ENCODE measurements at places on chromosomes 16 and 17.

- no peak for DNase-seq
These were observed 737 bp downstream of the DHRS13 start for GRCh38 chr17:28901866-28902818.

GRCh38 chr16:85628645-85629044, 15.5 kb downstream of the GSE1 start:
- DNase-seq, result no peak

GRCh38 chr17:59454633-59455105, 110.7 kb upstream of the DHX40 start:
- no peak for DNase-seq

DNA sequence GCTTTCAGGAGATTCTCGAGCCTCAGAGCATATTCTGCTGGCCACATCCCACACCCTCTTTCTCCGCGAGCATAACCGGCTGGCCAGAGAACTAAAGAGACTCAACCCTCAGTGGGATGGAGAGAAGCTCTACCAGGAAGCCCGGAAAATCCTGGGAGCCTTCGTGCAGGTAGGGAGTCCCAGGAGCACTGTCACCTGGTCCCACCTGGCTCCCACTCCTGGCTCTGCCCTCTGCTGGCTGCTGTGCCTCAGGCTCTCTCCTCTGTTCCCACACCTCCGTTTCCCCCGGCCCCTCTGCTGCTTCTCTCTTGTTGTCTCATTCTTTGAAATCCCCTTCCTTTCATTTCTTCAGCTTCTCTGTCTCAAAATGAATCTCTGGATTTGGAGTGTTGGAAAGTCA, 16.4 kb downstream of the LPO start:
- DNase-seq, result no peak

DNA sequence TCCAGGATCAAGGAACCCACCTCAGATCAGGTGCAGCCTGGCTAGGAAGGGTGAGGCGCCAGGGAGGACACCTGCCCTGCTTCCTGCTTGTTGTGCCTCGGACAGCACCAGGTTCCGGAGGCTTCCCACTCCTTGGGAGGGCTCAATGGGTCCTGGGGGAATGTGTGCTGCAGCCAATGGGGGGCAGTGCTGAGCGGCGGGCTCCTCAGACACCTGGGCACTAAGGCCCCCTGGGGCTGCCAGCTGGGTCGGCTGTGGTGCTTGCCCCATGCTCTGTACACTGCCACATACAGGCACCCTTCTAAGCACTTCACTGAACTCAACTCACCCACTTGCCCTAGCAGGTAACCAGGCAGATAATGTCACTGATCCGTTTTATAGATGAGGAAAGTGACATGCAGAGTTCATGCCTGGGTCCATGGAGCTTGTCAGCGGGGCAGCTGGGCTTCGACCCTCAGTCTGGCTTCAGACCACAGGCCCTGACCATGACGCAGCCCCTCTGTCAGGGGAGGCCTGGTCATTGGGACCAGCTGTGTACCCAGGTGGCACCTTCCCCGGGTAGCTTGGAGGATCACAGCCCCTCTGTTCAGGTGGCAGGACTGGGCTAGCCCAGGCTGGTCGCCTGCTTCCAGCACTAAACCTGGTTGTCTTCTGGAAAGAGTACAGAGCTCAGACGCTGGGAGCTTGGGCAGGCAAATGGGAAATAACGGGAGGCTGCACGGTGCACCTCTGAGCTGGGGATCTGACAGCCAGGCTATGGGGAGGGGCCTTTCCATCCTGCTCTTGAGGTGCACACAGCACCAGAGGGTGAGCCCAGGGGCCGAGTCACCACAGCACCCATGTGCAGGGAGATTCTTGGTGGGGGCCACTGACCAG, 8.2 kb downstream of the FN3K start:
- DNase-seq, result no peak

GRCh38 chr17:68222606-68223005, 25.2 kb upstream of the AMZ2 start:
- no peak for DNase-seq

- no peak for DNase-seq
These were observed 20.1 kb downstream of the CIITA start for GRCh38 chr16:10897134-10897533.

- no peak for DNase-seq
These were observed 88.8 kb upstream of the ANKFN1 start for GRCh38 chr17:56064506-56064905.

DNA sequence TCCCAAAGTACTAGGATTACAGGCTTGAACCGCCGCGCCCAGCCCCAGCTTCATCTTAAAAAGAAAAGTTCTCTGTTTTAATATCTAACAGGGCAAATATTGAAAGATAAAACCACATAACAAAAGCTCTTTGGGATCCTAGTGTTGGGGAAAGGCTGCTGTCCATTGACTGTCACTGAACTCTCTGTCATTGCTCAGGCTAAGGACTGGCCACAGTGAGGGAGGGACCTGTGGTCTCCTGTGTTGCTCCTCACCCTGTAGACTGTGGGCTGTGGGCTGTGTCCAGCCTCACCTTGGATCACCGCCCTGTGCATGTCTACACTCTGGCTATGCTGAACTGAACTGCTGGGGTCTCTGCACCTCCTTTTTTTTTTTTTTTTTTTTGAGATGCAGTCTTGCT, 11.3 kb upstream of the PYDC1 start:
- no peak for DNase-seq

- DNase-seq, result no peak
These were observed 202.8 kb upstream of the CPHXL start for GRCh38 chr16:75929046-75929445.

GRCh38 chr17:61247439-61247838, 152.2 kb upstream of the TBX2 start:
- peak; percentile 44 for DNase-seq

DNA sequence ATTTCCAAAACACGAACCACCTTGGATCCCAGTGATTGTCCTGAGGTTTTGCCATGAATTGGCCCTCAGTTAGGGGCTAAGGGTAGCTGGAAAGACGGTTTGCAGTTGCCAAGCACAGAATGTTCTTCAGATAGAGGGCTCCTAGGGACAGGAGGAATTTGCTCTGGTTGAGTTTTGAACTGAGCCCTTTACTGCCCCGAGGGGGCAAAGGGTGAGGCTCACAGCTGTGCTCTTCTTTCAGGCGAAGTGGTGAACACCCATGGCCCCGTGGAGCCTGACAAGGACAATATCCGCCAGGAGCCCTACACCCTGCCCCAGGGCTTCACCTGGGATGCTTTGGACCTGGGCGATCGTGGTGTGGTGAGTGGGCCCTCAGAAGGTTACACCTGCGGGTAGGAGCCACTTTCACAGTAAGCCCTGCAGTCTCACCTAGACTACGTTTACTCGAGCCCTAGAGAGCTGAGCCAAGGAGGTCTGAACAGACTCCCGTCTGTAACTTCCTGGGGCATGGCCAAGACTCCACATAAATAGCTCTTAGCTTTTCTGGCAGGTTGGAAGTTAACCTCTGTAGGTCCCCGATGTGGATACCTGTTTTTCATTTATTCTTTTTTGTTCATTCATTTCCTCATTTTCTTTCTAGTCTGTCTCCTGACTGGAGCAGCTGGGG, 32.5 kb downstream of the NMT1 start:
- peak; percentile 75 for DNase-seq

DNA sequence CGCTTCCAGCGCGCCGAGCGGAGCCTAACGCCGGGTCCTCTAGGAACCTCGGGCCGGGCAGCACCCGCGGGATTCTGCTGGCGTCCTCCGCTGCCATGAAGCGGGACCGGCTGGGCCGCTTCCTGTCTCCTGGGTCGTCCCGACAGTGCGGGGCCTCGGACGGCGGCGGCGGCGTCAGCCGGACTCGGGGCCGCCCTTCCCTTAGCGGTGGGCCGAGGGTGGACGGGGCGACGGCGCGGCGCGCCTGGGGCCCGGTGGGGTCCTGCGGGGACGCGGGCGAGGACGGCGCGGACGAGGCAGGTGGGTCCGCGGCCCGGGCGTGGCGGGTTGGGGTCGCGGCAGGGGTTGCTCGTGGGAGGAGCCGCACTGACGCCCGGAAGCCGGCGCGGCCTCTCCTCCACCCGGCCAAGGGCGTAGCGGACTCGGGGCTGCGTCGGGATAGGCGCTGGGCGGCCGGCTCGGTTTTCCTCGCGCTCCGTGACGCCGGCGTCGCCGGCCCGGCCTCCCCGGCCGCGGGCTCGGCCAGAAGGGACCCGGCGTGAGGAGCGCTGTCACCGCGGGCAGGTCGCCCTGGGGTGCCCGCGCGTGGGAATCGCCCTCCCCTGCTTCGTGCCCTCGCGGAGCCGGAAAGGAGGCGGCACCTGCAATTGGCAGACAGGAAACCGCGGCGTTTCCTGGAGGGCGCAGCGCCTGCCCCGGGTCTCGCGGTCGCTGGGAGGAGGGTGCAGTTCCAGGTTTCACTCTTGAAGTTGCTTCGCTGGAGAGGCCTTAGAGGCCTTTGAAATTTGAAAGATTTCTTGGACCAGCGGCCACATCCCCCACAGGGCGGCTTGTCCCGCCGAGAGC, 432 bp downstream of the ZNF276 start:
- no peak for DNase-seq

DNA sequence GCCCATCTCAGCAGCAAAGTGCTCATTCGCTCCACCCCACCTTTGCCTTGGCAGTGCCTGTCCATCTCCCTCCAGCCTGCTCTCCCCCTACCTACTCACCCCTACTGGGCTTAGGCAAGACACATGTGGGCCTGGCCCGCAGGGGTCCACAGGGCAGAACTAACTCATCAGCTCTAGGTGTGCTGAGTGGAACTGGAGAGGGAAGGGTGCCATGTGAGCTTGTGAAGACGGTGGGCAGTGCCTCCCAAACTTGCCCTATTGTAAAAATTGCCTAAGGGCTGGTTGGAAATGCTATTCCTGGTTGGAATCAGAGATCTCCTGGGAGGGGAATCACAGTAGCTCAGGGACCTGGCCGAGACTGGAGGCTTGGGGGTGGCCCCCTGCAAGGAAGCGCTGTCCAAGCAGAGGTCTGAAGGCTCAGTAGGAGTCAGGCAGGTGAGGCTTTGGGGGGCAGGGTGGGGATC, 29.1 kb upstream of the TNS4 start:
- no peak for DNase-seq

GRCh38 chr17:71434716-71435115, 686.1 kb upstream of the SOX9 start:
- DNase-seq, result no peak

DNA sequence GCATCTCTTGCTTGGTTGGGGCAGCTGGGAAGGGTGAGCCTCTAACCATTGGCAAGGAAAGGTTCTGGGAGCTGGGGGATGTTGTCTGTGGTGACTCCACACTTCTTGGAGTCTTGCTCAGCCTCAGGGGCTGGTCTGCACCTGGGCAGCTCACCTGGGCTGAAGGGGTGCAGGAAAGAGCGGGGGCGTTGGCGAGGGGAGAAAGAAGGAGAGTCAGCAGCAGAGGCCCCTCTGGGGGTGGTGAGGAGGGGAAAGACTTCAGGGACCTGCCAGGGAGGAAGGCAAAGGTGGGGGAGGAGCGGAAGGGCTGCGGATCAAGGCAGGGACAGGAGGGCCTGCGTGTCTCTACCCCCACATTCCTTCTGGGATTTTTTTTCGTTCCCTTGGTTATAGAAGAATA, 47.7 kb downstream of the CCDC42 start:
- no peak for DNase-seq

- no peak for DNase-seq
These were observed 60.1 kb downstream of the CYLD start for GRCh38 chr16:50802000-50802399.

DNA sequence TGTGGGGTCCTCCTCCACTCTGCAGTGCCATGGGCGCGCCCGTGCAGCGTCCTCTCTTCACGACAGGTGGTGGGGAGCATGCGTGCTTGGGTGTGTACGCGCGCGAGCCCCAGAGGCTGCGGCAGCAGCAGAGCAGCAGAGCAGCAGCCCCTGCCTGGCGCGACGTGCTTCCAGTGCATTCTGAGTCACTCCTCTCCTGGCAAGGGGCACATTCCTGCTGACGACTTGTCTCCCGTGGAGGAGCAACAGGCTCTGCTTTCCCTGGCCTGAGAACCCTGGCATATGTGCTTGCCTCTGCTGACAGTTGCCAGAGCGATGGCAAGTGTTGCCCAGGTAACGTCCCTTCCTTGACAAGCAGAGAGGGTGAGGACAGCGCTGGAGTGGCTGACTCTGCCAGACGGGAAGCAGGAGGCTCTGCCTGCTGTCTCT, 133.8 kb upstream of the PLCG2 start:
- DNase-seq, result peak; percentile 87

DNA sequence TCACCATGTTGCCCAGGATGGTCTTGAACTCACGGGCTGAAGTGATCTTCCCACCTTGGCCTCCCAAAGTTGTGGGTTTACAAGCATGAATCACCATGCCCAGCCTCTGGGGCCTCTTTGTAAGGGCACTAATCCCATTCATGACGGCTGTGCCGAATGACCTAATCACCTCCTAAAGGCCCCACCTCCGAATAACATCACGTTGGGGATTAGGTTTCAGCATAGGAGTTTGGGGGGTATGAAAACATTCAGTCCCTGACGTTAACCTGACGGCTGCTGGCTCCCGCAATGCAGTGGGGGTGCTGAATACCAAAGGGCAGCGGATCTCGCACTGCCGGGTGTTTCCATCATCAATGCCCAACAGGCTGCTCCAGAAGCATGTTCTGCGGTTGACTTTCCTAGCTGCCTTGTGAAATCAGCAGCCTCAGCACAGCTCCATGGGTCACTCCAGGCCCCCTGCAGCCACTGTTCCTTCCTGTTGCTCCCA, 120.8 kb upstream of the SEC14L1 start:
- no peak for DNase-seq

- no peak for DNase-seq
These were observed 25.6 kb upstream of the RMI2 start for GRCh38 chr16:11319529-11320146.

DNA sequence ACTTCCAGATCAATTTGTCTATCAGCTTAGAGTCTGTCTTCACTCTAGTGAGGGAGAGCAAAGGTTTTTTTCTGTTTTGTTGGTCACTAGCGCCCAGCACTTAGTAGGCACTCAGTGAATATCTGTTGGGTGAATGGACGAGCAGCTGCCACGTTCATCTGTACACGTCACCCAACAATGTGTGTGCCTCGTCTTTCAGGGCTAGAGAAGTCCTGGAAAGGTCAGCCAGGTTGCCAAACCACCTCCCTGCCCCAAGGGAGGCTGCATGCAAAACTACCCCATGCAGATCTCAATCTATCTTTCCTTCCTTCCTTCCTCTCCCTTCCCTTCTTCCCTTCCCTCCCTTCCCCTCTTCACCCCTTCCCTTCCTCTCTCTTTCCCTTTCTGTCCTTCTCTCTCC, 340.9 kb downstream of the SOX9 start:
- DNase-seq, result no peak
